ENCODE measurements at places on chromosomes 2 and 18. TPM values are rescaled to one million over a fixed set of nuclear protein-coding genes. Genes with fewer than 3 reads are reported as not detected.

LRPPRC gene
- 100 TPM for polyA plus RNA-seq

CRYGC gene
- not detected for polyA plus RNA-seq

DOCK10 gene
- polyA plus RNA-seq: 11.2 TPM

GLS gene
- 255 TPM for polyA plus RNA-seq

CHRNA1 gene
- polyA plus RNA-seq: 3.3 TPM

CFC1 gene
- polyA plus RNA-seq: not detected

PRKAG3 gene
- not detected for polyA plus RNA-seq

GPR39 gene
- 3.0 TPM for polyA plus RNA-seq

LCT gene
- not detected for polyA plus RNA-seq

PROC gene
- polyA plus RNA-seq: 1.9 TPM

HOXD12 gene
- 0.28 TPM for polyA plus RNA-seq

PRSS56 gene
- not detected for polyA plus RNA-seq

ITPRIPL1 gene
- 5.7 TPM for polyA plus RNA-seq

ARHGAP28 gene
- polyA plus RNA-seq: 70.9 TPM

CRYGD gene
- polyA plus RNA-seq: not detected

MEP1B gene
- not detected for polyA plus RNA-seq

KCTD18 gene
- 15.6 TPM for polyA plus RNA-seq

AGAP1 gene
- 18.1 TPM for polyA plus RNA-seq

SCG2 gene
- polyA plus RNA-seq: 0.38 TPM

UGT1A4 gene
- not detected for polyA plus RNA-seq

LOXHD1 gene
- 0.79 TPM for polyA plus RNA-seq

GPR75 gene
- 4.4 TPM for polyA plus RNA-seq

PROKR1 gene
- 0.31 TPM for polyA plus RNA-seq

MAP2 gene
- polyA plus RNA-seq: 38.2 TPM

RUFY4 gene
- 0.27 TPM for polyA plus RNA-seq

HOXD8 gene
- 185 TPM for polyA plus RNA-seq

SOCS6 gene
- polyA plus RNA-seq: 30.4 TPM

SYT4 gene
- 0.20 TPM for polyA plus RNA-seq

PSMA8 gene
- polyA plus RNA-seq: not detected

CYP27C1 gene
- 7.2 TPM for polyA plus RNA-seq

LBH gene
- polyA plus RNA-seq: 120 TPM

GAL3ST2 gene
- polyA plus RNA-seq: 0.13 TPM

PAX3 gene
- polyA plus RNA-seq: 0.14 TPM

SFT2D3 gene
- not detected for polyA plus RNA-seq

FBXO48 gene
- polyA plus RNA-seq: 2.3 TPM

LPIN1 gene
- 17.2 TPM for polyA plus RNA-seq

SLC14A1 gene
- polyA plus RNA-seq: 4.8 TPM

SERPINB4 gene
- polyA plus RNA-seq: 0.08 TPM

All from left renal cortex interstitium (tissue), 4 donors.